Cardiac fibroblast (primary cell): ENCODE measurements at places on chromosomes 6 and 20.

- DNase-seq: peak; percentile 7
Observed at GRCh38 chr20:52828199-52828598, 144.0 kb upstream of the TSHZ2 start.

DNA sequence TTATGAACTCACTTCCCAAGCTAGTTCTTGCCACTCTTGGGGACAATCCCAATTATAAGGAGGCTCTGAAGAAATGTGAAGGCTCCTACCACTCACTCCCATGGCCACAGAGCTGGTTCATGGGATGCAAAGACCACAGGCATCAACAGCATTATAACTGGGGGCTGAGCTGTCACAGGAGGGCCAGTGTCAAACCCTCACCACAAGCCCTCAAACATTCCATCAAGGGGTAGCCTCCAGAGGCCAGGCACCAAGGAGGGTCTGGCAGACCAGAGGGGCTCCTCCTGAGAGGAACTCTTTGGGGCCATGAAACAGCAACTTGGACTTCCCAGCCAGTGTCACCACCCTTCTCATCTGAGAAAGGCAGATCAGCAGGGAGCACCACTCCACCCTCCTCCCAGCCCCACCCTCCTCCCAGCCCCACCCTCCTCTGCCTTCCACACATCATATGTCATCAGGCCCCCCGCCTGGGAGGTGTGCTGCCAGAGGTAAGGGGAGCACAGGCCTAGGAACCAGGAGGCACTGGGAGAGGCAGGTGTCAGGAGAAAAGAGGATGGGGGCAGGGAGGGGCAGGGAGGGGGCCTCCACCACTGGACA lies 1.2 kb upstream of the TSPO2 start:
- no peak for DNase-seq

DNA sequence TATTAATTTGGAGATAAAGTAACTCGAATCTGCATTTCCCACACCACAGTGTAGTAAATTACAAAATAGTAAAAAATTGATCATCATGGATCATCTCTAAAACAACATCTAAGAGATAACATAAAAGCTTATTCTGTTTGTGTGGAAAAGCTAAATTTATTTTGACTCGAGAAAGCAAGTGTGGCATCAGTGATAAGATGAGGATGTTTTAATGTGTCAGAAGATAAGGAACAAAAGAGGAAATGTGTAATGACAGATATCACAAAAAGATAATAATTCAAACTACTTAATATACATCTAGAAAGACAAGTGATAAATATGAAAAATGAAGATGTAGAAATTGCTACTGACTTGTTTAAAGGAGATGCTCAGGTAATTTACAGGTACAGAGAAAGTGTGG lies 74.1 kb downstream of the DNAH8 start:
- no peak for DNase-seq

- DNase-seq: no peak
Observed at GRCh38 chr20:15113144-15113773, 775.8 kb upstream of the FLRT3 start.

DNA sequence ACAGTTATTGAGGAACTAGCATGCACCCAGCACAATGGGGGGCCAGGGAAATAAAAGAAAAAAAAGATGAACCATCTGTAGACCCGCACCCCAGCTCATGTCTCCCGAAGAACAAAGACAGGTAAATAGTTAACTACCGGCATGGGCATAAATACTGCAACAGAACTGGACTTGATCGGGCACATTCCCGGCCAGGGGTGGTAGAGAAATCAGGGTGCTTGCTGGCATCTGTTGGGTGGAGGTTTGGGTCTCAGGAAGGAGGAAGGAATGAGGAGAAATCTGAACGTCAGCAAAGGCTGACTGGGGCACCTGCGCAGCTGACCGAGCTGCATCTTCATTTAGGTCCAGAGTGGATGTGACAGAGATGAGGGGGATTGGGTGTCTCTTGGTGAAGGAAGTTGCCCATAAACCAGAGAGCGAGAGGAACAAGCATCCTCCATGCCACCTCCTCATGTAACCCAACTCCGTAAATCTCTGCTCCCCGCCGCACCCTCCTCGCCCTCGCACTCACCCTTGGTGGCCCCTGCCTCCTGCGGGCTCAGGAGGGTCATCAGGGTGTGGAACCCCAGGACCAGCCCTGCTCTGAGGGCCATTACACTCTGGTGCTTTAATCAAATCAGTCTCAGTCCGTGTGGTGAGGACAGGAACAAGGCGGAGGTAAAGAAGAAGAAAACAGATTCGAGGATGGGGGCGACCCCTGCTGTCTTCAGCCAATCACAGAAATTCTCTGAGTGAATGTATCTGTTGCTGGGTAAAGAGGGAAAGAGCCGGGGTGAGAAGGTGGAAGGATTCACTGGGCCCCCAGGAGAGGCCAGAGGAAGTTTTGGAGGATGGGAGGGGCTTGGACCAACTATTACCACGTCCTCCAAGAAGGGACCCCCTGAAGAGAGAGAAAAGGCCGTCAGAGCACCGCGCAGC lies at the start of gene HLA-DOA:
HLA-DOA (minus strand) TSS at position 648 of the 918 bp plus-strand sequence.
- DNase-seq: peak; percentile 14

GRCh38 chr20:61806314-61806713 lies 259.4 kb downstream of the TAF4 start:
- DNase-seq: no peak

DNA sequence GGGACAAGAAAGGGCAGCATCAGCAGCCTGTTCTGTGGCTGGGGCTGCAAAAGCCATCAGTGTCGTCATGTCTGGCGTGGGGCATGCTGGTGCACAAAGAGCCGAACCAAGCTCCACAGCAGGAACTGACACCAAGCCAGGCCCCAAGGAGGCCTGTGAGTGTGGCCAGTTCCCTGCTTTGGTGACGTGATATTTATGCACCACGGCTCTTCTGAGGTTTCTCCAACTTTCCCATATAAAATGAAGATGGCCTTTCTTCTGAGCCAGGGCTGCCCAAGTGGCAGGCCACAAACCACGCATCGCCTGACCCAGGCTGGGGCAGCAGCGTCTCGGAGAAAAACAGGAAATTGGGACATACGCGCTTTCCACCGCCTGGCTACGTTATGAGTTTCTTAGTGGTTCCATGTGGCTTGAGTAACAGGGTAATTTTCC lies 109.9 kb downstream of the RIN2 start:
- no peak for DNase-seq

DNA sequence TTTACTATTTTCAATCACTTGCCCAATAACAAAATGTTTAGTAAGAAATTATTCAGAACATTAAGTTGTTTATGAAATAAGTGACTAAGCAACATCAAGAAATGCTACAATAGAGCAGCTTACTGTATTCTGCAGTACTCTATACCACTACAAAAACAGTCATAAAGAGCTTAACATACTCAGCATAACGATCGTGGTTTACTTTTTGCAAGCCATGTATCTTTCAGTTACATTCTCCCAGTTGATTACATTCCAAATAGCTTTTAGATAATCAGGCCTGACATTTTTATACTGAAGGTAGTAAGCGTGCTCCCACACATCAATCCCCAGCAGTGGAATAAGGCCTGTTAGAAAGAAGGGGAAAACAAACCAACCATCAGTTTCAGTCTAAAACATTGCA lies 10.7 kb downstream of the SOD2 start:
- DNase-seq: no peak
